ENCODE measurements at places on chromosomes 1 and 21.

- no peak for DNase-seq
Observed at GRCh38 chr1:148318123-148318903, 164.8 kb downstream of the PPIAL4G start.

GRCh38 chr1:87089823-87090222 lies 175.4 kb downstream of the HS2ST1 start:
- DNase-seq, result no peak

- DNase-seq, result no peak
Observed at GRCh38 chr1:98854137-98854536, 150.5 kb downstream of the PLPPR5 start.

DNA sequence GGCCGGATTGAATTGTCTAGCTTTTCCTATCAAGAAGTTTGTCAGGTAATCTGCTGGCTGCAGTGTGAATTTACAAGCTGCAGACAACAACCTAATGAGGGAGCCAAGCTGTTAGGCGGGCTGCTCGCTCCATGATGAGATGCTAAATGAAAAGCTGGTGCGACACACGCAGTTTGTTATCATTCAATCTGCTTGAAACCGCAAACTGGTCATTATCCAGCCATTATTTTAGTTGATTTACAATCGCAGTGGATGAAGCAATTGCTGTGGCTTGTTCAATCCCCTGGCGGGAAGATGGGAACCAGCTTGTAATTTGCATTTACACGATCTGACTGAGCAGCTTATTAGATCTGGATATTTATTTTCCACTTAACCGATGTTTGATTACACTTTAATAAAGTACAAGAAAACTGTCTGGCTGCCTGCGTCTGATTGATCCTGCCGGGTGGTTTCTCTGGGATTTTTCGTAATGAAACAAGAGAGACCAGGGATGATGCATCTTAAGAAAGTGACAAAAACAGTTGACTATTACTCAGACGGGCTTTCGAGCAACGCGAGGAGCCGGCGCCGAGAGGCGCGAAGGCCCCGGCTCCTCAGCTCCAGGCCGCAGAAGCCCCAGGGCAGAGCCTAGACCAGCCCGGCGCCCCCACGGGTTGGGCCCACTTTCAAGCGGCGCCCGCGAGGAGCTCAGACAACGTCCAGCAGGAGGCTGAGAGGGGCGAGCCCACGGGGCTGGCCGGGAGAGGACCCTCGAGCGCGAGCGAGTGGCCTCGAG lies 118.0 kb upstream of the BARHL2 start:
- DNase-seq, result no peak
